Activated CD4-positive, alpha-beta T cell treated with anti-CD3 and anti-CD28 coated beads for 48 hours (primary cell): ENCODE measurements at places on chromosomes 13 and 19.
A peak's percentile ranks its signal among the peaks of the same experiment; 100 is the strongest.

- no peak for DNase-seq
Observed at GRCh38 chr19:52691737-52692136, 43.1 kb downstream of the ZNF611 start.

GRCh38 chr19:32537580-32537979 lies 43.4 kb upstream of the PDCD5 start:
- no peak for DNase-seq

DNA sequence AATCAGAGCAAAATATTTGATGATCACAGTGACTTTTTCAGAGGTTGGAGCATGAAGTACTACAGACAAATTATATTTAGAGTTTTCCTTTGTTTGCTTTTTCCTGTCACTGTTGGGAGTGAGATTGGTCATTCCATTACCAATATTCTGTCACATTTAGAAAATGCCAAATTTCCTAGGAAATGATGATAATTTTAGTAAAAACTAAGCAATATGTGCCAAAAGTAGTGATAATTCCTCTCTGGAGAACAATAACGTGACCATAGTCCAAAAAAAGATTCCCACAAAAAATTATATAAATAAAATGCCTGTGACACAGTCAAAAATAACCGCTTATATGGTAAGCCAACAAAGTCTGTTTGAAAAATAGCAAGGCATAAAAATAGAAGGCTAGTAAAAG lies 2719.4 kb downstream of the PCDH9 start:
- no peak for DNase-seq

DNA sequence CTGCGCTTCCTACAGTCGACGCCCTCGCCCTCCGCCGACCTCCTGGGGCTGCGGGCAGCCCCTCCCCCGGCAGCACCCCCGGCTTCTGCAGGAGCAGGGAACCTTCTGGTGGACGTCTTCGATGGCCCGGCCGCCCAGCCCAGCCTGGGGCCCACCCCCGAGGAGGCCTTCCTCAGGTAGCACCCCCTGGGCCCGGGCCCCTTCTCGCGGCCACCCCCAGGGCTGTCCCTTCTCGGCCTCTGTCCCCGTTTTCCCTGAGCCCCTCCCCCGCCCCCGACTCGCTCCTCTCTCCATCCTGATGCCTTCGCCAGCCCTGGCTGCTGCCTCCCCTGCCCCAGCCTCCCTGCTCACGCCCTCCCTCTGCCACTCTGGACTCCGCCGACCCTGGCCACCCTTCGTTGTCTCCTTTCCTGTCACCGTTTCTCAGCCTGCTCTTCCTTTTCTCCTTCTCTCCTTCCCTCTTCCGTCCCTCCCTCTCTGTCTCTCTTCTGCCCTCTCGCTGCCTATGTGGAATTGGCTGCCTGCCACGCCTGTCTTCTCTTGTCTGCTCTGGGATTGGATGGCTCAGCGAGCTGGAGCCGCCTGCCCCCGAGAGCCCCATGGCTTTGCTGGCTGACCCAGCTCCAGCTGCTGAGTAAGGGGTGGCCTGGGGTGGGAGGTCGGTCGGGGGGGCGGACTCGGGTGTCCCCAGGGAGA lies 11.0 kb downstream of the FUZ start:
- no peak for DNase-seq

DNA sequence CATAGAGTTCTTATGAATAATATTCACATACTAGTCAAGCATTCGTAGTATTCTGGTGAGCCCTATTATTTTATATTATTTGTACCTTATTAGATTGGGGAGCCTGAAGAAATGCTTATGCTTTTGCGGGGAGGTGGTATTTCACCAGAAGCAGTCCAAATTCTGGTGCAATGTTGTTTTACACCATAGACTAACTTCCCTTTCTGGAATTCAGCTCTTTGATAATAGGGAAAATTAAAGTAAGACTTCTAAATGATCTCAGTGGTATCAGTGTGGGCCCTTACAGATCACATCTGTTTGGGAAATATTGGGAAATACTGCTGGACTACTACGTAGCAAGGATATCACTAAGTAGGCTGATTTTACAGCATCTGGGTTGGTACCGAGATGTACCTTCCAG lies 34.2 kb downstream of the KCTD12 start:
- DNase-seq, result no peak

GRCh38 chr19:17680230-17680722 lies 7.9 kb downstream of the UNC13A start:
- peak; percentile 49 for DNase-seq

DNA sequence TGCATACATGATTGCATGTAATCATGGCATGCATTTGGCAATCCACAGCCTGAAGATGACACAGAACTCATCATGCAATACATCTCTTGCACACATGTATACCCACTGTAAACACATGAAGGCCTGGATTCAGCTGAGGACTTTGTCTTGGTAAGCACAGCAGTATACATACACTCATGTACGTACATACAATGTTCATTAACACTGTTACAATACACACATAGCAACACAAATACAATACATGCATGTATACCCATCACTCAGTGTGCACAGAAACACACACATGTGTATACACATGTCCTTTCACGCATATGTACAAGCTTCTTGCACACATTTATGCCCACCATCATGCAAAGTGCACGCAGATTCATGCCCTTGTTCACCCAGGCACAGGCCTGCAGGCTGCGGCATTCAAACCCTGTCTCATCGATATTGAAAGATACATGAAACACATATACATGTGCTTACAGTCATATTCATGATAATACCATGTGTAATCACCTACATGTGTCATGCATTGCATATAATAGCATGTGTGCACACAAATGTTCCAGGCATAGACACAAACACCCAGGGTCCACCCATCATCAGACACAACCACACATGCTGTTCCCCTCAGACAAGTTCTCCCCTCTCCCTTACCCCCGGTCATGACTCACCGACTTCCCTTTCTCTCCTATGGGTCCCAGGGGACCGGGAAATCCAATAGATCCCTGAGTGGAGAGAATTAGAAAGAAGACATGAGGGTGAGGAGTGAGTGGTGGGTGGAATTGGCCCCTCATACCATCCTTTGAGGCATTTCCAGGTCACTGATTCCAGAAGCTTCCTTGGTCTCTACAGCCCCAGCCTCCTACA lies 28.7 kb downstream of the COL5A3 start:
- DNase-seq, result no peak

GRCh38 chr13:44759384-44760360 lies 183.5 kb upstream of the TSC22D1 start:
- no peak for DNase-seq

DNA sequence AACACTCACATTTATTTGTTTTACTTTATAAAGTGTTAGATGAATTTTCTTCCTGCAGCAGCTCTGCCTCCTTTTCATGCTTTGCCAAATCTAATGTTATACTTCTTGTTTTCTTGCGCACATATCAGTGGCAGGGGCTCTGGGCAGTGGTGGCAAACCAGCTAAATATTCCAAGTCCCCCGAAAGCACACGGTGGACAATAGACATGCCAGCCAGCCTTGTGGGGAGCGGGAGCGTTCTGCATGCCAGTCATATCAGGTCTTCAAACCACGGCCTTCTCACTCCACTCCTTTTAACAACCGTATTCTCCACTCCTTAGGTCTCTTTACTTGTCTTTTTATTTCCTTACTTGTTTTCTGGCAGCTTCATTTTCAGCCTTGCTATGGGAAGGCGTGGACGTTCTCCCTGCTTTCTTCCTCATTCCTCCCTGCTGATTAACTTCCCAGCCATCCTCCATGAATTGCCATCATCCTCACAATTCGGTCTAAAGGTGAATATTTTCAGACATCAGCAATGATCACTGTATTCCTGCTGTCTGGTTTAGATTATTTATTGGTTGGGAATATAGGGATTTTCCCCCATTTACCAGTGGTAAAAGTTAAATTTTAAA lies 77.1 kb upstream of the WASF3 start:
- no peak for DNase-seq

DNA sequence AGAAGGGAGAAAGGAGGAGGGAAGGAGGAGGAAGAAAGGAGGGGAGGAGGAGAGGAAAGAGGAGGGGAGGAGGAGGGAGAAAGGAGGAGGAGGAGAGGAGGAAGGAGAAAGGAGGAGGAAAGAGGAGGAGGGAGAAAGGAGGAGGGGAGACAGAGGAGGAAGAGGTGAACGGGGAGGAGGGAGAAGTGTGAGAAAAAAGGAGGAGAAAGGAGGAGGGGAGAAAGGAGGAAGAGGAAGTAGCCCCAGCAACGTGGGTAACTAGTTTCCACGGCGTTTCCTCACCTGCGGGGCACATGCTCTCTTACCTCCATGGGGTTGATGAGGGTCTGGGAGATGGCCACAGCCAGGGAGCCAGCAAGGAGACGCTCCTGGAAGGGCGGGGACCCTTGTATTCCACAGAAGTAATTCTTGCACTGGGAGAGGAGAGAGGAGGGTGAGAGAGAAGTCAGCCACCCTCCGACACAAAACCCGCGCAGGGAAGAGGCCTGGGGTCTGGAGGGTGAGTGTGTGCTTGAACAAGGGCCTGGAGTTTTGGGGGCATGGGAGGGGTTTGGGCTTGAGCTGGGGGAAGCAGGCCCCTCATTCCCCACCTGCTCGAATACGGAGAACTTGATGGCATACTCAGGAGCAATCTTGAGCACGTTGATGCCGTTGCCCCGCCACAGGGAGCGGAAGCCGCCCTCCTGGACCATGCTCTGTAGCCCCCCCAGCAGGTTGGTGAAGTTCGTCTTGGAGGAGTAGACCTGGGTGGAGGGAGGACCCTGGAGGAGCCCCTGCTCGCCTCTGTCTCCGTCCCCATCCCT lies 3.9 kb downstream of the SLC25A41 start:
- DNase-seq, result no peak

GRCh38 chr13:49459580-49459979 lies 15.5 kb downstream of the SETDB2 start:
- no peak for DNase-seq

DNA sequence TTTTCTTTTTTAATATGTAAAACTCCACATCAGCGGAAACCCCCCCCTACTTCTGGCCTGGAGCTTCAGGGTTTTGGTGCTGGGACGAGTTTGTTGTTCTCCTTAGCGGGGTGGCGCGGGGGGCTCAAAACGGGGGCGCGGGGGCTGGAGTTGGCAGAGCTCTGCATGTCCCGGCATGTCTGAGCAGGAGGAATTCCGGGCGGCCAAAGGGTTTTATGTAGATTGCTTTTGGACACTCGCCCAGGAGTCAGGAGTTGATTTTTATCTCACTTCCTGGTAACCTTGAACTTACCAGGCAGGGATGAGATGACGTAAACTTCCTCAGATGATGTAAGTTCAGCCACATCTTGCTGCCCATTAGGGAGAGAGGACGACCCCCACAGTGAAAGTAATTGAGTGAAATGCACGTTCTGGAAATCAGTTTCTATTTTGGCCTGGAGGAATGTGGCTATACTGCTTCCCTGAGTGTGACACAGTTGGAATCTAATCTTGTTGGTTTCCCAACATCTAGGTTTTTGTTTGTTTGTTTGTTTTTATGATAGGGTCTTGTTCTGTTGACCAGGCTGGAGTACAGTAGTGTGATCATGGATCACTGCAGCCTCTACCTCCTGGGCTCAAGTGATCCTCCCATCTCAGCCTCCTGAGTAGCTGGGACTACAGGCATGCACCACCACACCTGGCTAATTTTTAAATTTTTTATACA lies 21.0 kb upstream of the GDF15 start:
- DNase-seq, result no peak

- DNase-seq, result no peak
Observed at GRCh38 chr19:35397064-35397463, 26.2 kb downstream of the GPR42 start.

DNA sequence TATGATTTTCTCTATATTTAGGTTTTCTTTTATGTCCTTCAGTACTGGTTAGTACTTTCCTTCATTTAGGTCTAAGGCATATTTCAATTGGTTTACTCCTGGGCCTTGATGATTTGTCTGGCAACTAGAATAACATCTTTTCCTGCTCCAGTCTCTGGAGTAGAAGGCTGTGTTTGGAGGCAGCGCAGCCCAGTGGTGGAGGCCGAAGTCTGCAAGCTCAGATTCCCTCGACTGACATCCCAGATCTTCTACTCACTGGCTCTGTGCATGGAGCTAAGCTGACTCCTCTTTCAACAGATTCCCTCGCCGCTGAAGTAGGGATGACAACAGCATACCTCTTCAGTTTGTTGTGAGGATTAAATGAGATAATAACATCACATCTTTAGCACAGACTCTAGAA lies 141.0 kb downstream of the RAP2A start:
- peak; percentile 15 for DNase-seq

DNA sequence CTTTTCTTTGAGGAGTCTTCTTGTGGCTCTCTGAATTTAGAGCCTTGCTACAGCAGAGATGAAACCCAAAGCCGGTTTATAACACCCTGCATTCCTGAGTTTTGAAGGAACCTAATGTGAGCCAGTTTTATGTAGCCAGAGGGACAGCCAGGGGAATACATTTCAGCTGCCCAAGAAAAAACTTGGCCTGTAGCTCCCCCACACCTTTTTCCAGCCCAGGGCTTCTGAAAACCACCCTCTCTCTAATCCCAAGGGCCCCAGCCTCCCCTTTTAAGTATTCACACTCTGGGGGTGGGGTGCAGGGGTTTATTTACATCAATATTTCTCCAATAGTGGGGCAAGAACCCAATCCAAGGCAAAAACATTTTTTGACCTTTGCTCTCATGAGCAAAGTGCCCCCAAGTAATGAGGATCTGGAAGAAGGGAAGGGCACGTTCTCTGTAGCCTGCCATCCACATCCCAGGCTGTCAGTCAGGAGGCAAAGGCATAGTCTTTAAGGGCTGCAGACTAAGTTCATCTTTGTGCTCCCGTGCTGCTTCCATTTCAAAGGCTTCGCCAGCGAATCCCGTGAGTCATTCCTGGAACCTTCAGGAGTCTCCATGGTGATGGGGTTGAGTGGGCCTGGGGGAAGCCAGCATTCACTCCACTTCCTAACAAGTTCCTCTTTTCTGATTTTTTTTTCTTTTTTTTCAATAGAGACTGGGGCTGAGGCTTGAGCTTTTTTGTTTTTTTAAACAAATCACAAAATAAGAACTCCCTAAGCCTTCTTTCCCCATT lies 33.2 kb upstream of the MEDAG start:
- no peak for DNase-seq

DNA sequence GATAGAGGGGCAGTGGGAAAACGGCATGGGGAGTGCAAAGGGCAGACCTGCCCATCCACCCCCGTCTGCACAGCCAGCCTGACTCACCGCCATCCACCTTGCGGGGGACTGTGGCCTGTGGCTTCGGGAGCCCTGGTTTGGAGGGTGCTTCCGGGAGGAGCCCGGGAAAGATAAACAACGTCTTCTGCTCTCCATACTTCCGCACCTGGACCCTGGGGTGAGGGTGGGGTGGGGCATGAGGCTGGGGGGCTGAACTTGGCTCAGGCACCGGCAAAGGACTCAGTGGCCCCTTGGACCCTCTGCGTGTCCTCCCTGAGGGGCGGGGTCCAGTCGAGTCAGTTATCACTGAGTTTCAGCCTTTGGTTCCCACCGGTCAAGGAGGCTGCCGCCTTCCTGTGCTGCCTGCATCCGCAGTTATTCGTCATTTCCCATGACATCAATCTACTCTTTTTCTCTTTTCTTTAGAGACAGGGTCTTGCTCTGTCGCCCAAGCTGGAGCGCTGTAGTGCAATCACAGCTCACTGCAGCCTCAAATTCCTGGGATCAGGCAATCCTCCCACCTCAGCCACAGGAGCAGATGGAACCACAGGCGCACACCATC lies 3.2 kb downstream of the GPR108 start:
- no peak for DNase-seq

DNA sequence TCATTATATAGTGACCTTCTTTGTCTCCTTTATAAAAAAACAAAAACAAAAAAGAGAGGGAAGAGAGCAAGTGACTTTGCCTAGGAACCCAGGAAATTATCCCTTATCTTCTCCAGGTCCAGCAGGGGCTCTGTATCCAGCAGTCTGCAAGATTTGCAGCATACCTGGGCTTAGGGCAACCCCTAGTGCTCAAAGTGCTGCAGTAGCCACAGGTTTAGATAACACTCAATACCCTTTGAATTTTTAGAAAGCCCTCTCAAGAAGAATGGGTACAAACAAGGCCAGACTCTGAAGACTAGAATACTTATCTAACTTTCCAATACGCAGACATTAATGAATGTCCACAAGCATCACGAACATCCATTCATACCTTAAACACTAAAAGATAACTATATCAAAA lies 43.2 kb downstream of the CCNA1 start:
- no peak for DNase-seq
